ENCODE measurements at places on chromosomes 16 and 17.

GRCh38 chr16:89366561-89367537 is 123.5 kb downstream of the ANKRD11 start:
- no peak for DNase-seq

DNA sequence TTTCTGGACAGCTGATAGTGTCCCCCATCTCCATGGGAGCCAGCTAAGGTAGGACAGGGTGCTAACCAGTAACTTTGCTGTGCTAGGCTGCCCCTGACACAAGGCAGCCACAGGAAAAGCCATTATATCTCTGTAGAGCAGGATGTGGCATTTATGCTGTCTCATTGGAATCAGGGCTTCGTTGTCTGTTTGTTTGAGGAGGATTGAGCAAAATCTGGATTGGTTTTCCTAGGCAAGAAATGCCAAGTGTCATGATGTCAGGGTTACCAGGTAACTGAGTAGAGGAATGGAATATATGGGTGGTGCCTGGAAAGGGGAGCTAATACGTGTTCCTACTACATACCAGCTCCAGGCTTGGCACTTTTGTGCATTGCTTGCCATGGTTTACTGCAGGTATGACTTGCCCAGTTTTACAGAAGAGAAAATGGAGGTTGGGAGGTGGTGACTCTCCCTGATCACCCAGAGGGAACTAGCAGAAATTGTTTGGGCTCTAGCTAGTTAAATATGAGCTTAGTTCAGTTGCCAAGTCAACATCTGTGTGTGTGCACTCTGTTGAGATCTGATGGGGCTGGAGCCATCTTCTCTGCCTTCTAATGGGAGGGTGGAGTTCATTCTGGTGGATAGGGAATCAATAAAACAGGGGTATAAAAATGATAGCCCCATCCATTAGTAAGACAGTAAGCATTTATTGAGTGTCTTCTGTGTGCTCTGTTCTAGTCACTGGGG is 33.9 kb downstream of the GNAO1 start:
- DNase-seq = no peak

DNA sequence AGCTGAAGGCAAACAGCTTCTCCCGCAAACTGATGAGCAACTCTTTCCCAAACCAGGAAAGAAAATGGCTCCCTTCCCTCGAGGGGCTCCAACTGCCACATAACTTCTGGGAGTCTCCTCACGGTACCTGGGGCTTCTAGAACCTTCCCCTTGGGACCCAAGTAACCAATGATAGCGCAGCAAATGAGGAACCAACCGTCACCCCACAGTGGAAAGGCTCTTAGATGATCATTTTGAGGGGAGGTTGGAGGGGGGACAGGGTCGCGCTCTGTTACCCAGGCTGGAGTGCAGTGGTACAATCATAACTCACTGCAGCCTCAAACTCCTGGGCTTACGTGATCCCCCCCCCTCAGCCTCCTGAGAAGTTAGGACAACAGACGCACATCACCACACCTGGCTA is at the start of gene DNAH17:
DNAH17 (minus strand) TSS at position 101 of the 400 bp plus-strand sequence. CDS start 2,339 bp downstream, outside the sequence.
- DNase-seq = no peak

GRCh38 chr16:17632667-17633066 is 161.9 kb upstream of the XYLT1 start:
- no peak for DNase-seq

DNA sequence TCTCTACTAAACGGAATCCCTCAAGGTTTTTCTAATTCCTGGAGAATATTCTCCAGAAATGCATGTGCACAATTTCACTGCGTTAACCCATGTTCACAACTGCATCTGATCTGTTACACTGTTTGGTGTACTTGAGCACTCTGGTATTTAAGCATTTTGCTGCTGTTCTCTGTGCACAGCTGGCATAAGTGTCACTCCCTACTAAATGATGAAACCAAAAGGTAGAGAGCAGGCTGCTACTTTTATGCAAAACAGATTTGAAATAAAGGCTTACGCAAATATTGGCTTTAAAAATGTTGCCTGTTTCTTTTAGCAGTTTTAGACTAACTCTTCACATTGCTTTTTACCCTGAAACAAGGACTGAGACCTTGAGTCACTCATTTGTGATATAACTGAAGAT is 41.7 kb downstream of the ESRP2 start:
- DNase-seq = no peak

GRCh38 chr17:50953518-50953830 is 87.3 kb upstream of the TOB1 start:
- no peak for DNase-seq

DNA sequence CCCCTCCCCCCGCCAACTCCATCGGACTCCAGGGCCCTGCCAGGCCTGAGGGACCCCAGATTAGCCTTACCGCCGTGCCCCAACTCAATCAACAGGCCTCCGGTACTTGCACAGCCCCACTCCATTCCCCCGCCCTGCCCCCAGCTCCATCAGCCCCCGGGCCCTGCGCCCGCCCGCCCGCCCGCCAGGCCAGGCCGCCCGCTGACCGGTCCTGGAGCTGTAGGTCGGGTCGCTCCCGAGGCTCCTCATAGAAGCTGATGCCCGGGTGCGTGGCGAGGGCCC is 308 bp downstream of the GTF3C1 start:
- DNase-seq = no peak

- DNase-seq = no peak
These were observed 150.7 kb upstream of the CACNG5 start for GRCh38 chr17:66684261-66684660.

GRCh38 chr16:46612121-46612520 is 9.1 kb downstream of the SHCBP1 start:
- no peak for DNase-seq

GRCh38 chr17:58587713-58588117 is 73.3 kb upstream of the MTMR4 start:
- peak; percentile 48 for DNase-seq

- DNase-seq = no peak
These were observed 20.3 kb downstream of the METRNL start for GRCh38 chr17:83099570-83100181.

DNA sequence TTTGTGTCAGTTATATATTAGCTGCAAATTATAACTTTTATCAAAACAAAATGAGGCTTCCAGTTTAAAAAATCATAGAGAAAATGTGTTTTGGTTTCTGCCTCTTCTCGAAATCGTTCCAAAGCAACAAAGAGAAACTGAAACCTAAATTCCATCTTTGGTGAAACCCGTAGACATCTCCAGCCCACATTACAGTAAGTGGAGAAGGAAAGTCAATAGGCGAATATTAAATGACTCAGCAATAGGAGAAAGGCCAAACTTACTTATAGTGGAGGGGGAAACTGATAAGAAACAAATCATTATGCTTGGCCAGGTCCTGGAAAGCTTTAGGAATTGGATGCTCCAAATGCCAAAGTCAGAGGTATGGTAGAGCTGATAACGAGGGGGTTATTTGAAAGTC is 103.0 kb upstream of the SHISA6 start:
- no peak for DNase-seq

- no peak for DNase-seq
These were observed 68.8 kb downstream of the GPR139 start for GRCh38 chr16:20004931-20005330.

DNA sequence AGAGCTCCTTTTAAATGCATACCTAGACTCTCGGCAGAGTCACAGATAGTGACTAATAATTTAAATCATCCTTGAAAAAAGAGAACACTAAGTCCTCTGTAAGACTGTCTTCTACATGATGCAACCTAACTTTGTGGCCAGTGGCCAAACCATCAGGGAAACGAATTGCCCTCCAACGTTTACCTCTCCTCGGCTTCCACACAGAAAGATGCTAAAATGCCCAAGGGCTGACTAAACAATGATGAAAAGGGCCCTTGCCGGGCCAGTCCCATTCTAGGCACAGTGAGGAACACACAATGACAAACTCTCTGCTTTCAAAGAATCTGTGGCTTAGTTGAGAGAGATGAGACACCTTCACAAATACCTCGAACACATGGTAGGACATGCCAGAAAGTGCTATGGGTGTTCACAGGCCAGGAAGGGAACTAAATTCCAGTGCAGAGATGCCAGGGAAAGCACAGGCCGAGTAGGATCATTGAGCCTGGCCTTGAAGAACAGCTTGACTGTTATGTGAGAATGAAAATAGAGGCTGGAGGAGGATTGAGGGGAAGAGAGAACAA is 35.3 kb upstream of the PITPNM3 start:
- DNase-seq = no peak

- no peak for DNase-seq
These were observed 2.4 kb downstream of the BRICD5 start for GRCh38 chr16:2208308-2208707.

All from stimulated activated CD4-positive, alpha-beta T cell treated with anti-CD3 and anti-CD28 coated beads, Interleukin-4, amount 100 ng/mL, for 4 hours (primary cell).